ENCODE measurements at places on chromosomes 1 and 21. TPM values are rescaled to one million over a fixed set of nuclear protein-coding genes. Genes with fewer than 3 reads are reported as not detected.
A peak's percentile ranks its signal among the peaks of the same experiment; 100 is the strongest.

GRCh38 chr1:62425041-62425440 lies 11.8 kb upstream of the USP1 start:
- no peak overlapping the region for H3K4me3 ChIP-seq
- H3K4me1 ChIP-seq, result no peaks in the 10 kb centered on the region
- H3K36me3 ChIP-seq, result no peaks in the 10 kb centered on the region
- no peak for DNase-seq
- no peaks in the 10 kb centered on the region for H3K27me3 ChIP-seq

Gene EFNA3
- total RNA-seq, result 2.9 TPM

- H3K27ac ChIP-seq, result no peak overlapping the region
- H3K4me1 ChIP-seq, result no peaks in the 10 kb centered on the region
- no peak overlapping the region for H3K4me3 ChIP-seq
- no peaks in the 10 kb centered on the region for H3K36me3 ChIP-seq
Observed at GRCh38 chr1:11434501-11434900, 44.5 kb upstream of the DISP3 start.

Gene C1orf141
- total RNA-seq, result not detected

DNA sequence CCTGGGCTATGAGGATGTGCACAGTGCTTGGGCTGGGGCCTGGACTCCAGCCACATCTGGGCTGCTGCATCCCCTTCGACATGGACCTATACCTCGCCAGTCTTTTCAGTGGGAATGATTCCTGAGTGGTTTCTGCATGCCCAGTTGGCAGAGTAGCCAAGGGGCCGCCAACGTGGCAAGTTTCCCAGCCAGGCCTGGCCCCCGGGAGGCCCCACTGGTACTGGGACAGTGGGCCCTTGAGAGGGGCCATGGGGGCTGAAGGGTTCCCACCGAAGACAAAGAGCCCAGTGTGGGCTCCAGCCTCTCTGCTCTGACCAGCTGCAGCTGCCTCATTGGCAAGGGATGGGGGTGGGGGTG lies 15.4 kb downstream of the RAP1GAP start:
- peaks cover 5% of the 10 kb centered on the region for H3K4me1 ChIP-seq
- no peak overlapping the region for H3K27ac ChIP-seq
- peaks cover 25% of the 10 kb centered on the region for H3K27me3 ChIP-seq
- no peaks in the 10 kb centered on the region for H3K36me3 ChIP-seq

Gene C1orf226
- total RNA-seq, result 0.89 TPM

GRCh38 chr1:179164494-179164893 lies 65.0 kb downstream of the ABL2 start:
- peak overlapping the region; percentile 42 for H3K27ac ChIP-seq
- peak; percentile 90 for DNase-seq
- no peaks in the 10 kb centered on the region for H3K36me3 ChIP-seq
- no peak overlapping the region for H3K4me3 ChIP-seq

Gene CACNA1S
- not detected for total RNA-seq

DNA sequence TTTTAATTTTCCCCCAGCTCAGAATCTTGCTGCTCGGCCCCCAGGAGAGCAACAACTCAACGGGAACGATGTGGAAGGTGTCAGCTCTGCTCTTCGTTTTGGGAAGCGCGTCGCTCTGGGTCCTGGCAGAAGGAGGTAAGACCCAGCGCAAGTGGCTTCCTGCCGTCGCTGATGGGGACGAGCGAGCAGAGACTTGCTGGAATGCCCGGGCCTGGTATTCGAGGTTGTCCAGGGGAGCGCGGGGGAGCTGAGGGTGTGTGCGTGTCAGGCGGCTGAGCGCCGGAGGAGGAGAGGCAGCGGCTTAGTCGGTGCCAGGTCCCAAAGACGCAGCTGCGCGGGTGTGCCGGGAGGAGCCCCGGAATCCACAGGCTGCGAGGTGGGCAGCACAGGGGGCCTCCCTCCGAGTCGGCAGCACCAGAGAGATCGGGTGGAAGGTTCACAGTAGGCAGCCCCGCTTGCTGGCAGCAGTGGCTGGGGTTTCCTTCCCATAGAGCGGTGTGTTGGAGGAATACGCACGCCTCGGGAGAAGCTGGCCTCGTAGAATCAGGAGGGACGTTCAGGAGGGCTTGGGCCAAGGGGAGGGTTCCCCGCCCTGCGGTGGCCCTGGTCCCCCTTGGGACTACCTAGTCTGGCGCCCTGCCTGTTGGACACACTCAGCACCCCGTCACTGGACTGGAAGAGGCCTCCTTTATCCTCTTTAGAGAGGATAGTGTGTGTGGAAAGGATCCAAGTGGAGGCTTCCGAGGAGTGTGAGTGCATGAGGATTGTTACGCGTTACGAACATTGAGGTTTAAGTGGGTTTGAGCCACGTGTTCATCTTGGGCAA lies 547 bp downstream of the PDPN start:
- H3K36me3 ChIP-seq, result no peaks in the 10 kb centered on the region
- H3K4me3 ChIP-seq, result peak overlapping the region; percentile 63
- H3K4me1 ChIP-seq, result peaks cover 18% of the 10 kb centered on the region
- DNase-seq, result peak; percentile 82
- H3K27me3 ChIP-seq, result no peaks in the 10 kb centered on the region
- H3K27ac ChIP-seq, result peak overlapping the region; percentile 66

GRCh38 chr1:229507502-229507901 lies 639 bp downstream of the NUP133 start:
- no peak for DNase-seq
- H3K27ac ChIP-seq, result peak overlapping the region; percentile 89
- H3K4me3 ChIP-seq, result peak overlapping the region; percentile 91
- H3K27me3 ChIP-seq, result no peaks in the 10 kb centered on the region
- peaks cover 4% of the 10 kb centered on the region for H3K36me3 ChIP-seq

Gene CLEC20A
- not detected for total RNA-seq

GRCh38 chr1:159958719-159959380 lies 4.8 kb upstream of the SLAMF9 start:
- H3K27ac ChIP-seq, result no peak overlapping the region
- peaks cover 2% of the 10 kb centered on the region for H3K4me1 ChIP-seq
- H3K4me3 ChIP-seq, result no peak overlapping the region
- no peak for DNase-seq
- no peaks in the 10 kb centered on the region for H3K36me3 ChIP-seq
- peaks cover 3% of the 10 kb centered on the region for H3K27me3 ChIP-seq

Gene SLC45A1
- 0.95 TPM for total RNA-seq

Measured in astrocyte (in vitro differentiated cells and primary cell).